ENCODE measurements at places on chromosomes 3 and 15. TPM values are rescaled to one million over a fixed set of nuclear protein-coding genes. Genes with fewer than 3 reads are reported as not detected.

DNA sequence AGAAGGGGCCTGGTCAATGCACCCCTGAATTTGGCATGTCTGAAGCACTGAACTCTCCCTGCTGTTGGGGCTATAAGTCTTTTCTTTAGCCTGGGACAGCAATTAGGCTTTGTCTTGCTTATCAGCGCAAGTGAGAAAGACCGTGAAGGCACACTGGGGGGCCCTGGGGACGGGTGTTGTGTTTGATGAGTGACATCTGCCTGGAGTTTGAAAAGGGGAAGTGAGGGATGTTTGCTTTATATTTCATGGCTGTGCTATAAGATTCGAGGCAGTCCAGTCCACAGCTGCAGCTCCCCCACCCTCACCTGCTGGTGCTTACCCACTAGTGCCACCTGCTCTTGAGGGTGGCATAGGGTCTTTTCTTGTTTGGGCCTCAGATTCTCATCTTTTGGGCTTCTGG lies 44.8 kb downstream of the CEMIP start:
- H3K27me3 ChIP-seq: peaks cover 7% of the 10 kb centered on the region
- H3K4me1 ChIP-seq: no peaks in the 10 kb centered on the region
- H3K27ac ChIP-seq: no peak overlapping the region
- H3K36me3 ChIP-seq: no peaks in the 10 kb centered on the region
- DNase-seq: no peak

GRCh38 chr3:138681463-138682220 lies 73.1 kb downstream of the FAIM start:
- no peak overlapping the region for H3K27ac ChIP-seq
- DNase-seq: no peak
- no peak overlapping the region for H3K4me3 ChIP-seq
- H3K36me3 ChIP-seq: peaks cover 1% of the 10 kb centered on the region
- H3K4me1 ChIP-seq: peaks cover 2% of the 10 kb centered on the region

DNA sequence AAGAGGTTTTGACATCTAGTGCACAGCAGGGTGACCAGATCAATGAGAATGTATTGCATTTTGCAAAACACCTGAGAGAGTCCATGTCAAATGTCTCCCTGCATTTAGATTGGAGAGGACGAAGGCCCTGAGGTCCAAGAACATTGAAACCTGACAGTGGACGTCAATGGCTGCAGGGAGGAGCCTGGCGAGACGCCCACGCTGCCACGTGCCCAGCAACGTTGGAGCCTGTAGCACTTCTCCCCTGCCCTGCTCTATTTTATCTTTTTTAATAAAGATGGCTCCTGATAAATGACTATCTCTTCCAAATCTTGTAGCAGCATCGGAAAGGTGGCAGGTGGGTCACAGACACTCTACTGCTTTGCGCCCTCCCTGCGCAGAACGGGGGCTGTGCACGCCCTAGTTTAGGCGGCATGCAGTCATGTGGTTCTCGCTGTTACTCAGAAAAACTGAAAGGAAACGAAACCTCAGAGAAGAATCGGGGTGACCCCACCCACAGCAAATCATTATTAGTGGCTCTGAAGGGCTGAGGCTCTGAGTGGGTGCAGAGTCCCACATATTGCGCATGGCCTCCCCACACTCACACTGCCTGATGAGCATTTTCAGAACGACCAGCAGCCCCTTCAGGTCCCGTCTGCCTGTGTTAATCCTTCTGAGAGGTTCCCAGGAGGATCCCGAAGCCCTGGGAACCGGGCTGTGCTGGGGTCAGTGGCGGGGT lies 62.5 kb upstream of the TAMM41 start:
- no peaks in the 10 kb centered on the region for H3K4me1 ChIP-seq
- H3K27ac ChIP-seq: peak overlapping the region; percentile 56
- H3K27me3 ChIP-seq: peaks cover 4% of the 10 kb centered on the region
- no peak overlapping the region for H3K4me3 ChIP-seq
- H3K36me3 ChIP-seq: no peaks in the 10 kb centered on the region

DNA sequence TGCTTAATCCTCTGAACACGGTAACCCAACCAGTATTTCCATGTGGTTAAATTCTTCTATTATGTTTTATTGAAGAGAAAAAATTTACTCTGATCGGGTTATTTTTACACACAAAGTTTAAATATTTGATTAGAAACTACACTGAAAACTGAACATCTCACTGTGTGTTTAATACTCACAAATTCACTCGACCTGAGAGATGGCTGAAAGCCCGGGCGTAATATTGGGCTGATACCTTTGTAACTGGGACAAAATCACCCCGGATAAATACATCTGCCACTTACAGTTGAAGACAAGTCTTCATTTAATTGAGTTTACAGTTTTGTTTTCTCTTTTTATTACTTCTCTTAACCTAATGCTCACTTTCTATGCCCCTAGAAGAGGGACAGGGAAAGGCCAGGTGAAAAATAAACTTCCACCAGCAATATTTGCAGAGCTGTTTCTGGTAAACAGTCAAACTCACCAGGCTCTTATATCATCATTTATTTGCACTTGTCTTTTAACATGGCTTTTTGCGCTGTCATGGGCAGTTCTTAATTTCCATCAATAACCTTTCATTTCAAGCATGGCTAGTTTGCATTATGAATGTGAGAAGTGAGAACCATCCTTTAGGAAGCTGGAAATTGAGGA lies 145.6 kb upstream of the TMCO5A start:
- no peak for DNase-seq
- H3K27ac ChIP-seq: no peak overlapping the region
- H3K4me3 ChIP-seq: no peak overlapping the region
- peaks cover 6% of the 10 kb centered on the region for H3K27me3 ChIP-seq
- no peaks in the 10 kb centered on the region for H3K4me1 ChIP-seq
- no peaks in the 10 kb centered on the region for H3K36me3 ChIP-seq

AP3B2 gene
- not detected for total RNA-seq

ARGFX gene
- not detected for total RNA-seq

DNA sequence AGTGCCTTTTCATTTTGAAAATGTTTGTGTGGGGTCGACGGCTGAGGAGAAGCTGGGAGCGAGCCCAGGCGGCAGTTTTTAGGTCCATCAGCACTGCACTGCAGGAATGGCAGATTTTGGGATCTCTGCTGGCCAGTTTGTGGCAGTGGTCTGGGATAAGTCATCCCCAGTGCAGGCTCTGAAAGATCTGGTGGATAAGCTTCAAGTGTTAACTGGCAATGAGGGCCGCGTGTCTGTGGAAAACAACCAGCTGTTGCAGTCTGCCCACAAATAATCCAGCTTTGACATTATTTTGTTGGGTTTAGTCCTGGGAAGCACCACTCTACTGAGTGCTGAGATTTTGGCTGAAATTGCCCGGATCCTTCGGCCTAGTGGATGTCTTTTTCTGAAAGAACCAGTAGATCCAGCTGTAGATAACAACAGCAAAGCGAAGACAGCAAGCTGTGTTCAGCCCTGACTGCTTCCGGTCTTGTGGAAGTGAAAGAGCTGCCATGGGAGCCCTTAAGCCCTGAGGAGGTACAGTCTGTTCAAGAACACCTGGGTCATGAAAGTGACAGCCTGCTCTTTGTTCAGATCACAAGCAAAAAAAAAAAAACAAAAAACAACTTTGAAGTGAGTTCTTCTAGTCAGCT lies 13.1 kb upstream of the ANP32A start:
- peaks cover 4% of the 10 kb centered on the region for H3K36me3 ChIP-seq
- H3K27ac ChIP-seq: no peak overlapping the region
- peaks cover 19% of the 10 kb centered on the region for H3K4me1 ChIP-seq
- no peak for DNase-seq

MRPS11 gene
- 55.7 TPM for total RNA-seq

SGO1 gene
- 28.8 TPM for total RNA-seq

DNA sequence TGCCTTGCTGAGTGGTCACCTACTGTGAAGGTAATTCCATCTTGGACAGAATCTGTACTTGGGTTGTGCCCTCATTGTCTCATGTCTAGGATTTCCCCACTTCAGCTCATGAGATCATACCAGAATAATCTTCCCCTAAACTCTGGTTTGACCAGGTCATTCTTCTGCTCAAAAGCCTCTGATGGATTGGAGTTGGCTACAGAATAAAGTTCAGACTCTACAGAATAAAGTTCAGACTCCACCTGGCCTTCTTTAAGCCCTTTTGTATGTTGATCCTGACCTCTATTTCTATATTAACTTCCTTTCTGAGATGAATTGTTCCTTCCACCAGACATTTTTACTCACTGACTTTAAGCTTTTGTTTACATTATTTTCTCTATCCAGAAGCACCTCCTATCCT lies 6.4 kb upstream of the GLCE start:
- no peak overlapping the region for H3K4me3 ChIP-seq
- H3K27me3 ChIP-seq: peaks cover 43% of the 10 kb centered on the region
- no peaks in the 10 kb centered on the region for H3K4me1 ChIP-seq
- no peak overlapping the region for H3K27ac ChIP-seq
- H3K36me3 ChIP-seq: no peaks in the 10 kb centered on the region
- no peak for DNase-seq

- peaks cover 8% of the 10 kb centered on the region for H3K4me1 ChIP-seq
- no peaks in the 10 kb centered on the region for H3K27me3 ChIP-seq
- no peaks in the 10 kb centered on the region for H3K36me3 ChIP-seq
- no peak overlapping the region for H3K4me3 ChIP-seq
- DNase-seq: no peak
- H3K27ac ChIP-seq: no peak overlapping the region
These were observed 69.7 kb downstream of the XXYLT1 start for GRCh38 chr3:195201295-195201694.

CALML4 gene
- total RNA-seq: 10.3 TPM

GRCh38 chr3:97932387-97932801 lies 39.8 kb downstream of the RIOX2 start:
- no peak for DNase-seq
- no peak overlapping the region for H3K27ac ChIP-seq
- H3K27me3 ChIP-seq: no peaks in the 10 kb centered on the region
- H3K4me1 ChIP-seq: no peaks in the 10 kb centered on the region
- H3K4me3 ChIP-seq: no peak overlapping the region

GRCh38 chr3:123712077-123712860 lies 127.4 kb upstream of the HACD2 start:
- peaks cover 15% of the 10 kb centered on the region for H3K27me3 ChIP-seq
- no peak overlapping the region for H3K4me3 ChIP-seq
- no peak for DNase-seq
- H3K27ac ChIP-seq: no peak overlapping the region
- H3K4me1 ChIP-seq: no peaks in the 10 kb centered on the region

- peaks cover 5% of the 10 kb centered on the region for H3K4me1 ChIP-seq
- H3K4me3 ChIP-seq: no peak overlapping the region
- H3K27me3 ChIP-seq: no peaks in the 10 kb centered on the region
These were observed 184.9 kb downstream of the APBA2 start for GRCh38 chr15:29070471-29071231.

DNA sequence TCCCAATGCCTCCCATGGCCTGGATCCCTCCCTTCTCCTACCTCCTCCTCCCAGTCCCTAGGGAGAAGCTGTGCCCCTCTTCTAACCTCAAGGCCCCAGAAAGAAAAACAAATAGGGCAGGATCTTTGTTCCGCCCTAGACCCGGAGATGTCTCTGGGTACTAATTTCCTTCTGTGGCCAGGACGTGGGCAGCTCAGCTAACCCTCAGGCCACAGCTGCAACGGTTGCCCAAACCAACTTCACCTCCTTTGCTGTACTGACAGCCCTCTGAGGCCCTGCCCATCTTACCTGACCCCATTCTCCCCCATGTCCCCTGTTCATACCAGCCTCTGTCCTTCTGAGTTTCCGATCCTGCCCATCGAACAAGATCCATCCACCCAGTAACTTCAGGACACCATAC lies 70.7 kb downstream of the SRGAP3 start:
- peak overlapping the region; percentile 83 for H3K27ac ChIP-seq
- peak overlapping the region; percentile 73 for H3K4me3 ChIP-seq
- H3K36me3 ChIP-seq: peaks cover 4% of the 10 kb centered on the region
- H3K27me3 ChIP-seq: peaks cover 7% of the 10 kb centered on the region
- peaks cover 54% of the 10 kb centered on the region for H3K4me1 ChIP-seq

TJP1 gene
- total RNA-seq: not detected

BCHE gene
- not detected for total RNA-seq

Data from activated naive CD8-positive, alpha-beta T cell treated with anti-CD3 and anti-CD28 coated beads, Interleukin-2, amount 10 ng/mL, durations not matched to agents 7 days and 5 days (primary cell).